ENCODE measurements at places on chromosomes 5 and 9. TPM values are rescaled to one million over a fixed set of nuclear protein-coding genes. Genes with fewer than 3 reads are reported as not detected.

FOXD4L3 gene
- not detected for total RNA-seq

STK32A gene
- total RNA-seq: 0.09 TPM

F2RL1 gene
- total RNA-seq: 6.0 TPM

ZNF346 gene
- 12.7 TPM for total RNA-seq

LRRC26 gene
- not detected for total RNA-seq

BHMT2 gene
- total RNA-seq: 4.6 TPM

CAPSL gene
- not detected for total RNA-seq

NCS1 gene
- 36.1 TPM for total RNA-seq

IL5 gene
- not detected for total RNA-seq

PDE6A gene
- not detected for total RNA-seq

LHX6 gene
- not detected for total RNA-seq

FAXDC2 gene
- 18.4 TPM for total RNA-seq

SLC45A2 gene
- under 0.01 TPM for total RNA-seq

SPINK4 gene
- total RNA-seq: not detected

ADAMTS19 gene
- under 0.01 TPM for total RNA-seq

GFI1B gene
- not detected for total RNA-seq

IRGM gene
- total RNA-seq: 0.09 TPM

MPDZ gene
- 39.6 TPM for total RNA-seq

KIF12 gene
- not detected for total RNA-seq

EPB41L4A gene
- 0.09 TPM for total RNA-seq

CARTPT gene
- total RNA-seq: not detected

AGXT2 gene
- total RNA-seq: not detected

ORM2 gene
- total RNA-seq: not detected

GABBR2 gene
- total RNA-seq: 0.43 TPM

SPATA9 gene
- 0.47 TPM for total RNA-seq

PPP3R2 gene
- total RNA-seq: 0.09 TPM

KCNIP1 gene
- not detected for total RNA-seq

PTCD2 gene
- total RNA-seq: 8.0 TPM

VPS13A gene
- 20.4 TPM for total RNA-seq

FOXD4L5 gene
- 0.09 TPM for total RNA-seq

FOXD4L6 gene
- not detected for total RNA-seq

ACO1 gene
- 70.9 TPM for total RNA-seq

MYOZ3 gene
- 0.47 TPM for total RNA-seq

SPAAR gene
- total RNA-seq: 0.17 TPM

PGM5 gene
- 49.6 TPM for total RNA-seq

CD14 gene
- total RNA-seq: 0.32 TPM

All from bronchial smooth muscle cell (primary cell).